Thoracic aorta (tissue), 2 donors: ENCODE measurements at places on chromosomes 1 and 21. TPM values are rescaled to one million over a fixed set of nuclear protein-coding genes. Genes with fewer than 3 reads are reported as not detected.

The MYBPHL gene
- not detected for total RNA-seq

GRCh38 chr1:154425172-154425571 lies 20.0 kb downstream of the IL6R start:
- H3K4me3 ChIP-seq = no peak overlapping the region
- no peaks in the 10 kb centered on the region for H3K36me3 ChIP-seq
- peaks cover 29% of the 10 kb centered on the region for H3K4me1 ChIP-seq
- DNase-seq = no peak
- H3K27ac ChIP-seq = no peak overlapping the region

DNA sequence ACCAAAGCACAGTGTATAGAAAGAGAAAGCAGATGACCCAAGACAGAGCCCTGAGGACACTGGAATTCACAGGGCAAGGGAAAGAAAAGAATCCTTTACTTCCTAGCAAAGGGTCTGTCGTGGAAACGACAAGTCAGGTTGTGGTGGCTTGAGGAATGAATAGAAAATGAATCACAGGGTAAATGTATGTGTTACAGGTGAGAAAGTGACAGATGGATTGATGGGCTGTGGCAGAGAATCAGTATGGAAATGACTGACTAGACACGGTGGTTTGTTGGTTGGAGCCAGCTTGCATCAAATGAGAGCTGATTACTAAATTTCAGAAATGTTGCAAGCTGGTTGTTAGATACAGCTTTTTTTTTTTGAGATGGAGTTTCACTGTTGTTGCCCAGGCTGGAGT lies 46.9 kb downstream of the PTP4A2 start:
- no peaks in the 10 kb centered on the region for H3K4me1 ChIP-seq
- H3K27ac ChIP-seq = no peak overlapping the region
- H3K4me3 ChIP-seq = no peak overlapping the region
- DNase-seq = no peak
- no peaks in the 10 kb centered on the region for H3K27me3 ChIP-seq

DNA sequence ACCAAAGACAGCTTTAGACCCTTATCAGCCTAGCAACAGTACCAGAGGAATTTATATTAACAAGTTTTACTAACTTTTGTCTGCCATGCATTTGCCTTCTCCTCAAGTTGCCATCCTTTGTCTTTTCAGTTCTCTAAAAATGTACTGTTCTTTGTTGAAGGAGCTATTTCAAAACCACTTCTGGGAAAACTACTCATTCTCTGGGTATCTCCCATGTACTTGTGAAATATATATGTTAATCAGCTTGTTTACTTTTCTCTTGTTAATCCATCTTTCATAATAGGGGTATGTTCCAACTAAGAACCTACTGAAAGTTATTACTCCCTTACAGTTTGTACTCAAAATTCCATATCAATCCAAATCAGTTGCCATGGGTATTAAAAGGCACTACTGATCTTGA lies 16.3 kb downstream of the DPYD start:
- peaks cover 16% of the 10 kb centered on the region for H3K4me1 ChIP-seq
- DNase-seq = no peak
- no peaks in the 10 kb centered on the region for H3K27me3 ChIP-seq
- H3K36me3 ChIP-seq = no peaks in the 10 kb centered on the region

GRCh38 chr1:41958015-41958673 lies 39.4 kb upstream of the HIVEP3 start:
- H3K36me3 ChIP-seq = no peaks in the 10 kb centered on the region
- no peaks in the 10 kb centered on the region for H3K4me1 ChIP-seq
- no peak for DNase-seq
- no peak overlapping the region for H3K27ac ChIP-seq

GRCh38 chr1:37250371-37250770 lies 216.1 kb upstream of the GRIK3 start:
- DNase-seq = no peak
- no peak overlapping the region for H3K4me3 ChIP-seq
- no peak overlapping the region for H3K27ac ChIP-seq
- no peaks in the 10 kb centered on the region for H3K27me3 ChIP-seq

The VAV3 gene
- total RNA-seq = 7.7 TPM

- H3K36me3 ChIP-seq = no peaks in the 10 kb centered on the region
- DNase-seq = no peak
- no peak overlapping the region for H3K4me3 ChIP-seq
- no peaks in the 10 kb centered on the region for H3K27me3 ChIP-seq
- no peak overlapping the region for H3K27ac ChIP-seq
Observed at GRCh38 chr1:14263671-14264070, 334.8 kb upstream of the KAZN start.

- H3K27me3 ChIP-seq = no peaks in the 10 kb centered on the region
- no peak overlapping the region for H3K4me3 ChIP-seq
- no peak for DNase-seq
Observed at GRCh38 chr1:224939844-224940425, 10.5 kb downstream of the DNAH14 start.

The PLEKHA6 gene
- total RNA-seq = 5.1 TPM

DNA sequence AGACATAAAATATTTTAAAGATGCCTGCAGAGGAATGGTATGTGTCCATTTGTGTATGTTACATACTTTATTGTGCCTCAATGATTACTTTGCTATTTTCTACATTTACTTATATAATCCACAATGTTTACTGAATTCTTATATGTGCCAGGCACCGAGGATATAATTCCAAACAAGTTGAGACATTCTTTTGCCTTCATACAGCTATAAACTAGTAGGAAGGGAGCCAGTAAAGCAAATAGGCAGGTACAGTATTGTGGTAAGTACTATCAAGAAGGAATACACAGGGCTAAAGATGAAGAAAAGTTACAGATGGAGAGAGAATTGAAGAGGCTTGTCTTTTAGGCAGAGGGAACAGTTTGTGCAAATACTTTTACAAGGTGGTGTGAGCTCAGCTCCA lies 131.6 kb downstream of the DISP1 start:
- H3K4me3 ChIP-seq = no peak overlapping the region
- no peak for DNase-seq
- no peaks in the 10 kb centered on the region for H3K36me3 ChIP-seq
- no peaks in the 10 kb centered on the region for H3K4me1 ChIP-seq
- no peak overlapping the region for H3K27ac ChIP-seq
- no peaks in the 10 kb centered on the region for H3K27me3 ChIP-seq

DNA sequence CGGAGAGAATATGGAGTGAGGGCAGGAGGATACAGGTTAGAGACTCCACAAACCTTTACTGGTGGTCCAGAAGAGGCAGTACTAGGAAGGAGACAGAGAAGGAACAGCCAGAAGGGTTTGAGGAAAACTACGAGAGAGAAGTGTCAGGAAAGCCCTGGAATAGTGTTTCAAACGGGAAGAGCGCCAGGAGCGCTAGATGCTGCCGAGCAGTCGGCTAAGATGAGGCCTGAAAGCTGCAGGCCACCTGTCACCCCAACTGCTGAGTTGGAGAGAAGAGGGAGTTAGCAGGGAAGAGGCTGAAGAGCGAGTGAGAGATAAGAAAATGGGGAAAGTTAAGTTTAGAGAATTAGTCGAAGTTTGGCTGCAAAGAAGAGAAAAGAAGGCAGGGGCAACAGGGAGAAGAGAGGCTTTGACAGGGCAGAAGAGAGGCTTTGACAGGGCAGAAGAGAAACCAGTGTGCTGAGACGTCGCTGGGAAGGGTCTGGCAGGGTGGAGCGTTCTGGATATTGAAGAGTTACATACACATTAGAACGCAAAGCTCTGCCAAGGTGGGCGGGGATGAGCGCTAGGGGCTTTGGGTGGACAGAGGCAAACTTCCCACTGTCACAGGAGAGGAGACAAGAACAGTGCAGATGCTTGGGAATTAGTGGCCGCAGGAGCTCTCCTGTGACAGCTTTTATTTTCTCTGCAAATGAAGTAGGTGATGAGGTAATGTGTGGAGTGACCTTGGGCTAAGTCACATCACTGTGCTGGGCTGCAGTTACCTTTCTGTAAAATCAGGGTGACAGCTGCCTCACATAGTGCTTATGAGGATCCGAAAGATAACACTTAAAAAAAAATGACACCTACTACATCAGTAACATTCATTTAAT lies 31.2 kb downstream of the PCSK9 start:
- no peak for DNase-seq
- H3K27ac ChIP-seq = no peak overlapping the region
- H3K36me3 ChIP-seq = peaks cover 56% of the 10 kb centered on the region
- peaks cover 17% of the 10 kb centered on the region for H3K4me1 ChIP-seq
- H3K27me3 ChIP-seq = no peaks in the 10 kb centered on the region
- H3K4me3 ChIP-seq = no peak overlapping the region

The USH2A gene
- total RNA-seq = not detected

DNA sequence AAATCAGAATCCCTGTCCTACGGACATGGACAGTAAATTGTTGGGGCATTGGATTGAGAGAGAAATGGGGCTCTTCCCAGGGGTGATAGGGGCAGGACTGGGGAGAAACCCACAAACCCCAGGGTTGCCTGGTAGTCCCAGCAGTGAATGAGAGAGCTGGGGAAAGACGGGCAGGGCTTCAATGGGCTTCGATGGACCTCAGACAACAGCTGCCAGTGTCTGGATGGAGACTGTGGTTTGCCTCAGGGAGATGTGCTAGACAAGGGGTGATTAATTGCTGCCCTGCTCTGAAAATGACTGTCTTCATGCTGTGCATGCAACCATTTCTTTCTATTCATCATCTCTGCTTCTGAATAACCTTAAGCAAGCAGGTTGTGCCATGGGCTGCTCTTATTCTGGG lies 7.4 kb downstream of the GPR25 start:
- DNase-seq = no peak
- H3K27me3 ChIP-seq = no peaks in the 10 kb centered on the region
- H3K4me3 ChIP-seq = no peak overlapping the region
- no peaks in the 10 kb centered on the region for H3K4me1 ChIP-seq
- no peaks in the 10 kb centered on the region for H3K36me3 ChIP-seq
- no peak overlapping the region for H3K27ac ChIP-seq

The GJC2 gene
- total RNA-seq = 0.95 TPM

DNA sequence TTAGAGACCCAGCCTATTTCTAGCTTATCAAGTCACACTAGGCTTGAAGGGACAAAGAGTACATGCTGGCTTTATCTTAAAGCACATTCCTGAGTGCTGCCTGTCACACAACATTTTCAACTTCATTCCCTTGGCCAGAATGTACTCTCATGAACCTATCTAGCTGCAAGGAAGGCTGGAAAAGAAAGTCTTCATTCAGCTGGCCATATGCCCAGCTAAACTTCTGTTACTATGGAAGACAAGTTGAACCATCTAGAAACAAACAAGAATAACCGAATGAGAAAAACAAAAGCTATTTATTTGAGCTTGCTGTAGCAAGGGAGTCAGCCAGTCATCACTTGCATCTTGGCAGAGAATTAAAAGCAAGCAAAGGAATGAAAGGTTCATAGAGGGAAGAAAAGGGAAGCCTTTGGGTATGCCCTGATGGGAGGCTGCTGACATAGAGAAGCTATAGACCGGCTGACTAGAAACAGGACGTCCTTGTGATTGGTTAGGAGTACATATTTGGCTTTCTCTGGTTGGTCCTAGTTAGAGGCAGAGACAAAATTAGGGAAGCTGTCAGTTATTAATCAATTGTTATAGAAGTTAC lies 108.4 kb downstream of the NEK7 start:
- H3K4me3 ChIP-seq = no peak overlapping the region
- no peaks in the 10 kb centered on the region for H3K4me1 ChIP-seq
- peaks cover 2% of the 10 kb centered on the region for H3K36me3 ChIP-seq
- H3K27ac ChIP-seq = no peak overlapping the region

DNA sequence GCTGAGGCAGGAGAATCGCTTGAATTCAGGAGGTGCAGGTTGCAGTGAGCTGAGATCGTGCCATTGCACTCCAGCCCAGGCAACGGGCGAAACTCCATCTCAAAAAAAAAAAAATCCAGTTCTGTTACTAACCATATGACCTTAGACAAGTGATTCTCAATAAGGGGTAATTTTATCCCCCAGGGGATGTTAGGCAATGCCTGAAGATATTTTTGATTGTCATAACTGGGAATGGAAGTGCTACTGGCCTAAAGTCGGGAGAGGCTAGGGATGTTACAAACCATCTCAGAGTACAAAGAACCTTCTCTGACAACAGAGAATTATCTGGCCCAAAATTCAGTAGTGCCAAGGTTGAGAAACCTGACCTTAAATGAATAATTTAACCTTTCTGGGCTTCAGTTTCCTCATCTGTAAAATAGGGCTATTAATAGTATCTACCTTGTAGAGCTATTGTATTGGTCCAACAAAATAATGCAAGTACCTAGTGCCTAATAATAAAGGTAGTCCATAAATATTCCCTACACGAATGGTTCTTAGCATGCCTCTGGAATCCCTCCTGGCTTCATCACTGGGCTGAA lies 5.8 kb upstream of the LMNA start:
- H3K4me3 ChIP-seq = no peak overlapping the region
- no peaks in the 10 kb centered on the region for H3K27me3 ChIP-seq
- no peak for DNase-seq

- H3K27me3 ChIP-seq = no peaks in the 10 kb centered on the region
- no peak overlapping the region for H3K27ac ChIP-seq
Observed at GRCh38 chr1:34113362-34113761, 51.7 kb downstream of the CSMD2 start.

- H3K27ac ChIP-seq = no peak overlapping the region
- no peak overlapping the region for H3K4me3 ChIP-seq
- no peak for DNase-seq
- H3K36me3 ChIP-seq = no peaks in the 10 kb centered on the region
- H3K4me1 ChIP-seq = peaks cover 32% of the 10 kb centered on the region
Observed at GRCh38 chr1:93753791-93754763, 72.4 kb upstream of the BCAR3 start.

DNA sequence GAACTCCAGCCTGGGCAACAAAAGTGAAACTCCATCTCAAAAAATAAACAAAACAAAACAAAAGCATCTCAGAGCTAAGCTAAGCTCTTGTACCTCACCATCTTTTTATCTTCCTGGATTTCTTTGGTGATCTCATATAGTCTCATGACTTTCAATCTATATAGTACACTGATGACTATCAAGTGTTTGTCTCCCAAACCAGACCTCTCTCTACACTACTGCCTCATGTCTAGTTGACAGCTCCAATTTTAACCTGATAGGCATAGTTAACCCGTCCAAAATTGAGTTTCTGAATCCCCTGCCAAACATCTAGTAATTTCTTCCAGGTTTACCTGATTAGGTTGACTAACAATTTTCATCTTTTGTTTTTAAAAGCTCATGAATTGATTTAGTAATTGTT lies 151.7 kb downstream of the COP1 start:
- no peak overlapping the region for H3K27ac ChIP-seq
- H3K27me3 ChIP-seq = no peaks in the 10 kb centered on the region
- H3K36me3 ChIP-seq = no peaks in the 10 kb centered on the region
